Cortex of kidney (tissue), 1 donor: ENCODE measurements at places on chromosomes 1 and 21.

DNA sequence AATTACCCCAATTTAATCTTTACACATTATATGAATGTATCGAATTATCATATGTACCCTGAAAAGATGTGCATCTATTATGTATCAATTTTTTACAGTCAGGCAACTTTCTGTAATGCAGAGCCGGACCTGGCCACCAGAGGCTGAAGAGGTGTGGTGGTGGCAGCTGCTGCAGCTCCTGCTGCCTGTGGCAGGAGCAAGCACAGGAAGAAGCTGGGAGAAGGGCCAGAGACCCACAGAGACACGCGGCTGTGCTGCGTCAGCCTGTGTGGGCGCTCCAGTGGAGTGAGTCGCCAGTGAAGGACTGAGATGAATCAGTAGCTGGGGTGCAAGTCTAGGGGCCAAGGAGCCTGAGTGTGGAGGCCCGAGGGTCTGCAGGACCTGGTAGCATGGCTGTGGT is 74.3 kb upstream of the COG2 start:
- DNase-seq: no peak

GRCh38 chr1:203146537-203146936 is 19.0 kb downstream of the ADORA1 start:
- DNase-seq: no peak

DNA sequence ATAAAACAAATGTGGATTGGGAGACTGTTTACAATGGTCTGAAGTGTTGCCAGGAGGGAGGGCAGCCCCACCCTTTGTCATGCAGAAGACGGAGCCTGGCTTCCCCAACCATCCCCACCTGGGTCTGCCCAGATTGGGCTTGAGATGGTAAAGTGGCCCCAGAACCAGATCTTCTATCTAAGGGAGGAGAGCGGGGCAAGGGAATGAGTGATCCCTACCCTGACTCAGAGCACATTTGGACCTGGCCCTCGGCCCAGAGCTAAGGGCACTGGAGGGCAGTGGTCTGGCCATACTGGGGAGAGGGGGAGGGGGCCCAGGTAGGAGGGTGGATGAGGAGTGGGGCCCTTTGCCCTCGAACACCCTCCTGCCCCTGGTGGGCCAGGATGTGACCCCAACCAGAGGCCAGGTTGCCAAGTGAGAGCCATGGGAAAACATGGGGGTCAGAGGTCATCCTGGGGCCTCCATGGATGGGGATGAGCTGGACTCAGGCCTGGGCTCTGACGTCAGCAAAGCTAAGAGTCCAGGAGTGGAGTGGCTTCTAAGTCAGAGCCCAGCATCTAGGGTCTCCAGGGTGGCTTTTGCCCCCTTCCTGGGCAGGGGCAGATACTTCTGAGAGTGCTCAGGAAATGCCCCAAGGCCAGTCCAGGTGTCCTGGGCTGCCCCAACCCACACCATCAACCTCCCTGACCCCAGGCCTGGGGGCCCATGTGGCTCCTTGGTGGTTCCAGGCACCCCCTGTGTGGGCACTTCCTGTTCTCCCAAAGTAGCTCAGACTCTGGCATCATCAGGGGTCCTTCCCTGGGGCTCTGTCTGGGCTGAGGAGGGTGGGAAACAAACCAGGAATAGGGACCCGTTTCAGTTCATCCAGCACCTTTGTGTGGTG is 1.6 kb upstream of the LEFTY1 start:
- no peak for DNase-seq

DNA sequence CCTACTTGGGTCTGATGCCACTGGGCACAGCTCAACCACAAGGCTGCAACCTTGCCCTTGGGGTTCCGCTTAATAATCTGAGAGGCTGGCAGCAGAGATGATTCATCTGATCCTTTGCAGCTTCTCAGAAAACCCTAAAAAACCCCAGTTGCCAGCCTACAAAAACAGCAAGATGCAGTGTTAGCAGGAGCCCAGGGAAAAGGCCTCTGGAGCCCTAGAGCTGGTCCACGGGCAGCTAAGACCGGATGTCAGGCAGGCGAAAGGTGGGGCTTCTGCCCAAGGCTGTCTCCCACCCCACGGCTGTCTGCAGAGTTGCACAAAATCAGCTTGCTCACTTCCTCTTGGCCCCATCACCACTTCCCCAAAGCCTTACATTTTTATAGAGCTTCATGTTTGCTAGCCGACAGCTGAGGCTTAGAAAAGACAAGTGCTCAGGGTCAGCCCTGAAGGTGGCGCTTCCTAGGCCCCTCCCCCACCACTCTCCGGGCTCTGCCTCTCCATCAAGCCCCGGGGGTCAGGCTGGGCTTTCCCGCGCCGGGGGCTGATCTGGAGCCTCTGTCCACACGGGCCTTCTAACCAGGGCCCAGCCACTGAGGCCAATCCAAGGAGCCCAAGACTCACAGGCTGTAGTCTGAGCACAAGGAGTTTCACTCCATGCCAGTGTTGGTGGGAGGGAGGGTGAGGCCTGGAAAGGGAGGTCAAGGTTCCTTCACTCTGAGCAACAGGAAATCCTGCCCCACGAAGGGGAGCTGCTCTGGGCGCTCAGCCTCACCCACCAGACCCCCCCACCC is 4.2 kb upstream of the ADORA3 start:
- DNase-seq: no peak

- DNase-seq: no peak
These were observed 28.9 kb downstream of the INAVA start for GRCh38 chr1:200923601-200924000.

GRCh38 chr1:212270564-212270963 is 14.6 kb upstream of the PPP2R5A start:
- DNase-seq: no peak

DNA sequence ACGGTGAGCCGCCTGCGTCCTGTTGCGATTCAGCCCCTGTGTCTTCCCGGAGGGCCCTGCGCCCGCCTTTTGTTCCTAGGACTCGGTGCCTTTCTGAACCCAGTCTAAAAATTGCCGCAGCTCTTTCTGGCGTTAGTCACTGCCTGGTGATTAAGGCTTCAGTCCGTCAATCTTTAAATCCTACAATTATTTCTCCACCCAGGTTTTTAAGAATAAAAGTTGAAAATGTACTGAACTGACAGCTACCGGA is 16.2 kb upstream of the PDXK start:
- DNase-seq: no peak

- no peak for DNase-seq
These were observed 16.5 kb downstream of the STK40 start for GRCh38 chr1:36369061-36369861.

DNA sequence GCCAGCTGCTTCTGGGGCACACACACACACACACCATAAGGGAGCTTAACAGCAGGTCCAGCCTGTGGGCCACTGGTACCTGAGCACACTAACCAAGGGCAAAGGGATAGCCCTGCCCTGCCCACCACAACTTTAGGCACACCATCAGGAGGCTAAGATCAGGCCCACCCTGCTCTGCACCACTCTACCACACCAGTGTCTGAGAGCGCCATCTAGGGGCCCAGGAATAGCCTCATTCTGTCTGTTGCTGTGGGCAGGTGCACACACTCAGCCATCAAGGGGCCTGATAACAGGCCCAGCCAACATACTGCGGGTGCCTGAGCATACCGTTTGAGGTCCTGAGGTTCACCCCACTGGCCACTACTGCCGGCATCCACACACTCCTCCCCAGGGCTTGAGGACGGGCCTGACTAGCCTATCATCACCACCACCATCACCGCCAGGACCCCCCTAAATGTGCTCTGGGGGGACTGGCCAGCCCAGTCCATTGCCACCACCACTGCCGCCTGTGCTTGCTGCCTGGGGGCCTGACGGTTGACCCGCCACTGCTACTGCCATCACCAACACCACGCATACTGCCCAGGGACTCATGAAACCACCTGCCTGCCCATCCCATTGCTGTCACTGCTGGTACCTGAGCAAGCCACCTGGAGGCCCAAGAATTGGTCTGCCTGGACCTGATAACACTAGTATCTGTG is 31.3 kb downstream of the NSL1 start:
- DNase-seq: no peak

- DNase-seq: no peak
These were observed 63.7 kb downstream of the SLC30A7 start for GRCh38 chr1:100959502-100960060.
